ENCODE measurements at places on chromosomes 3 and 15. TPM values are rescaled to one million over a fixed set of nuclear protein-coding genes. Genes with fewer than 3 reads are reported as not detected.

Gene SHF
- polyA plus RNA-seq: 0.87 TPM

Gene GNAT1
- polyA plus RNA-seq: not detected

Gene NR2E3
- polyA plus RNA-seq: 1.5 TPM

Gene ATP2B2
- 357 TPM for polyA plus RNA-seq

Gene AGBL1
- not detected for polyA plus RNA-seq
